ENCODE measurements at places on chromosomes 2 and 18.

GRCh38 chr2:215601990-215602721, 166.3 kb upstream of the FN1 start:
- DNase-seq: no peak

- no peak for DNase-seq
Measured at GRCh38 chr18:36446059-36446458, 148.5 kb downstream of the FHOD3 start.

DNA sequence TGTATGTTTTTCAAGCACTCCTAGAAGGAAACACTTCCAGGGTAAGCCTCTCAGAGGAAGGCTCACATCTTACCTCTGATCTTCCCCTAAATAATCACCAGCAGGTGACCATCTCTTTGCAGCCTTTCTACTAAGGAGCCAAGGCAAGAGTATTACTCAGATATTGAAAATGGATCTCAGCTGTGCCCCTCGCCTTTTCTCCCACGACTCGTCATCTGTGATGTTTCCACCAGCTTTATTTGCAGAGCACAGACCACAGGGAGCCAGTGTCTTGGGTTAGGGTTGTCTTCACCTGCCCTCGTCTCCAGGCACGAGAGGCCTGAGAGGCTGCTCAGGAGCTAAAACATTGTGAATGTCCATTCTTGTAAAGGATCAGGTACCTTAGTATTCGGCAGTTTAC, 16.9 kb upstream of the SCLY start:
- no peak for DNase-seq

GRCh38 chr2:50443288-50443687, 588.6 kb downstream of the NRXN1 start:
- DNase-seq: no peak

Data from activated CD4-positive, alpha-beta T cell treated with anti-CD3 and anti-CD28 coated beads, Interleukin-2, amount 50 U/mL, for 4 hours (primary cell).